ENCODE measurements at places on chromosomes 6 and 20.

DNA sequence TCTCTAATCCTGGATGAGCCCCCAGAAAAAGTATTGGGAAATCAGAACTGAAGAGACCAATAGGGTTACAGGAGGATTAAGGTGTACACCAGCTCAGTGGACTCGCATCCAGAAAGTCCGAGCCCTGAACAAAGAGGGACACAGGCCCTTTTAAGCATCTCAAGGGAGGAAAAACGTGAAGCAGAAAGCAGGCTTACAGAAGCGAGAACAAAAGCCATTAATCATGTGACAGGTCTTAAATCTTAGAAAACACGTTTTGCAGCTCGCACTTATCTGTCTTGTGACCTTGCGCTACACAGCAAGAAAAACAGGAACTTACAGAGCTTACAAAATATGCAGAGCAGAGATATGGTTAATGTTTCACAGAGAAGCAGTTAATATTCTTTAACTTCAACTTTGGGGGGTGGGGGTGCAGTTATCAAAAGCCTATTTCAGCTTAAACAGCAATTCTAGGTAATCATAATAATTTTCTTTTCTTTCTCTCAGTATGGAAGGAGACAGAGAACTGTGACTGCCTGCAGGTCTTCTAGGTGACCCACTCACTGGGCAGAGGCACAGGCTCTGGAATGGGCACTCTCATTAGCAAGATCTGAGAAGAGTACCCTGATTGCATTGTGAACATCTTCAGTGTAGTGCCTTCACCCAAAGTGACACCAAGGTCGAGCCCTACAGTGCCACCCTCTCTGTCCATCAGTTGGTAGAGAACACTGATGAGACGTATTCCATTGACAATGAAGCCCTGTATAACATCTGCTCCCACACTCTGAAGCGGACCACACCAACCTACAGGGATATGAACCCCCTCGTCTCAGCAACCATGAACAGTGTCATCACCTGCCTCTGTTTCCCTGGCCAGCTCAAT is 65.0 kb upstream of the MOCS1 start:
- DNase-seq: no peak

DNA sequence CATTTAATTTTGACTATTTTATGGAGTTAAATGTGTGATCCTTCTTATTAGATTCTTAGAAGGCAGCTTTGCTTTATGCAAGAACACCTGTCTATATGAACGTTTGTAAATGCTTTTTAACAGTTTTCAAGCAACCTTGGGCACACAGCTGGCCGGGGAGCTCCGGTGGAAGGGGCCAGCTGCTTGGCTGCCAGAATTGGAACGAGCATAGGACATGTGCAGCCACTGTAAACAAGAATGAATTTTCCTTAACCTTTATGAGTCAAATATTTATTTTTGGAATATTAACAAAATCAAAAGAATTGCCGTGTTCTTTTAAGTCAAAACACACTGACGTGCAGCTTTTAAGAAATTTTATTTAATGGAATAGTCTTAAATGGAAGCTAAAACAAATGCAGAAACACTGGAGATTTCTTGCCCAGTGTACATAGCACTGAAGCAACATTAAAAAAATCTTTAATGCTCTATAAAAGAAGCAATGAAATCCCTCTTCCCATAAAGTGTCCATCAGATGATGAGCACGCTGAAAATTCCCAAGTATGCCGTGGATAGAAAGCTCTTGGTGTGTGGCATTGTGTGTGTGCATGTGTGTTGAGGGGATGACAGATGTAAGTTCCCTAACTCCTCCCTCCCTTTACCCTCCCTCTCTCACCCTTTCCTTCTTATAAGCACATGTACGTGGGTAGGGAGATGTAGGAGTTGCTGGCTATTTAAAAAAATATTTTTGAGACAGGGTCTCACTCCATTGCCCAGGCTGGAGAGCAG is 208.9 kb upstream of the EXOC2 start:
- no peak for DNase-seq

GRCh38 chr6:90227213-90227612 is 69.4 kb downstream of the BACH2 start:
- DNase-seq: no peak

DNA sequence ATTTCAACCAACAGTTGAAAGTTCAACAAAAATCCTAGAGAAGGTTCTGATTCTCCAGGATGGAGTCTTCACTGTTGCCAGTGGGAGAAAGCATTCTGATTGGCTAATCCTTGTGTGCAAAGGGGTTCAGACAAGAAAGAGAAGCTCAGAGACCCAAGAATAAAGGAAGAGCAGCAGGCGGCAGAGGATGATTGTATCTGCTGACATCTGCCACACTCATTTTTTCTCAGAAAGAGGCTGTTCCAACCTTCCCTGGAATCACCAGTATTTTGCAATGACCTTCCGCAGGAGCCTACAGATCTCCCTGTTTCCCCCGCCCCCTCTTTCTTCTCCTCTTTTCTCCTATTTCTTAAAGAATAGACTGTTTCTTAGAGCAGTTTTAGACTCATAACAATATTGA is 376.7 kb downstream of the CDH26 start:
- no peak for DNase-seq

- no peak for DNase-seq
Observed at GRCh38 chr6:157982102-157982562, 469 bp downstream of the SYNJ2 start.

DNA sequence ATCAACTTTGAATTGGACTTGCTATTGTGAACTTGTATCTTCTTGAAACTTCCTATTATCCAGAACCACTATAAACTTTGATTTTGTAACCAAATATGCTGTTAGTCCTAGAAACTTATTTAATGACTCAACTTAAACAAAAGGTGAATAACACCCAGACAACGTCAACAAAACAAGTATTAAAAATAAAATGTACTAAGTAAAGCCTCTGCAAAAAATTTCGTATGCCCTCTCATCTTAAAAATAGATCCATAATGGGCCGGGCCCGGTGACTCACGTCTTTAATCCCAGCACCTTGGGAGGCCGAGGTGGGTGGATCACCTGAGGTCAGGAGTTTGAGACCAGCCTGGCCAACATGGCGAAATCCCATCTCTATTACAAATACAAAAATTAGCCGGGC is 401.7 kb downstream of the ESR1 start:
- DNase-seq: no peak
